Fibroblast of villous mesenchyme (primary cell): ENCODE measurements at places on chromosomes 3 and 15. TPM values are rescaled to one million over a fixed set of nuclear protein-coding genes. Genes with fewer than 3 reads are reported as not detected.

GRCh38 chr15:70770863-70771262 is 7.5 kb upstream of the UACA start:
- no peak for DNase-seq

- no peak for DNase-seq
Observed at GRCh38 chr15:29652595-29652994, 169.7 kb downstream of the TJP1 start.

- no peak for DNase-seq
Observed at GRCh38 chr3:108334701-108335100, 38.4 kb downstream of the HHLA2 start.

- no peak for DNase-seq
Observed at GRCh38 chr3:52743152-52743551, 27.6 kb downstream of the NEK4 start.

GRCh38 chr3:183775781-183776180 is 49.6 kb downstream of the MAP6D1 start:
- no peak for DNase-seq

GRCh38 chr3:143208976-143209714 is 89.6 kb downstream of the CHST2 start:
- DNase-seq: no peak

- DNase-seq: no peak
Observed at GRCh38 chr15:82892573-82892972, 59.9 kb downstream of the HOMER2 start.

VEPH1 gene
- 8.6 and 10.3 TPM in 2 replicates for total RNA-seq

SI gene
- total RNA-seq: not detected in 2 replicates

ZDHHC23 gene
- 0.32 and 0.43 TPM in 2 replicates for total RNA-seq

MGLL gene
- total RNA-seq: 82.1 and 141 TPM in 2 replicates
